ENCODE measurements at places on chromosomes 2 and 18.

- DNase-seq: no peak
Observed at GRCh38 chr2:111057045-111057444, 63.7 kb upstream of the BCL2L11 start.

GRCh38 chr18:21000667-21001066 lies 110.9 kb downstream of the ROCK1 start:
- no peak for DNase-seq

DNA sequence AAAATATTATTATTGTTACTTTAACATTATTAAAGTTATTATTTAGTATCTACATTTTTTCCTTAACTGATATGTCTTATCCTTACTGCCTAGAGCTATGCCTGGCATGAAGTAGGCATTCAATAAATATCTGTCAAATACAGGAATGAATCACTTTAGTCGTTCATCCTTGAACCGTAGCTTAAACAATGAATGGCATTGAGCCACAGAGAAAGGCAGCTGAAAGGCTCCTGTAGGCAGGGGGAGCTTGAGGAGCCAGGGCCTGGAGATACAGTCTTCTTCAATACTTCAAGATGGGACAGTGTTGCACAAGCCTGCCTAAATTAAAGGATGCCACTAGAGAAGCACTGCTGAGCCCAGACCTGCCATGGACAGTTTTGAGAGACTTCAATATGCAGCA lies 22.5 kb downstream of the CYRIA start:
- DNase-seq: no peak

DNA sequence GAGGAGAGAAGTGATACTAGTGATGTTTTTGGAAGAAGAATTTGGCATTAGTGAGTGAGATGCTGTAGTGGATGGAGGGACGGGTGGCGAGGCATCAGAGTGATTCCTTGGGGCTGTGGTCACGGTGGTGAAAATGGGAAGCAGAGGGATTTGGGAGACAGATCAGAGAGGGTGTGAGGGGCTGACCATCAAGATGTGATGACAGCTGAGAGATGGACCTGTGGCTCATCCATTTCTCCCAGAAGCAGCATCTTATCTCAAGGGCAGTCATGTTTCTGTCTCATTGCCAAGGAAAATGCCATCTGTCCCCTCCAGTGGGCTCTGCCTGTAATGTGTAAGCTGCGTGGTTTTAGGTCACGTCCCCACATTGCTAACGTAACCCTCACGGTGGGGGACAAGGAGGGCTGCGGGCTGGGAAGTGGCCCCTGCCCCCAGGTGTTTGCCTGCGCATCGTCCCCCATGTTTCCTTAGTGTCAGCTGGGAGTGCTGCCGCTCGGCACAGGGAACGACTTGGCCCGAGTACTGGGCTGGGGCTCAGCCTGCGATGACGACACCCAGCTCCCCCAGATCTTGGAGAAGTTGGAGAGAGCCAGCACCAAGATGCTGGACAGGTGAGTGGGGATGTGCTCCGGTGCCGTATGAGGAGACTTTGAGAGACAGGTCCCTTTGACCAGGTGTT lies 91.0 kb downstream of the DGKD start:
- no peak for DNase-seq

- no peak for DNase-seq
Observed at GRCh38 chr2:188785490-188785889, 188.7 kb upstream of the COL3A1 start.

- DNase-seq: no peak
Observed at GRCh38 chr2:8567469-8568260, 114.2 kb upstream of the ID2 start.

DNA sequence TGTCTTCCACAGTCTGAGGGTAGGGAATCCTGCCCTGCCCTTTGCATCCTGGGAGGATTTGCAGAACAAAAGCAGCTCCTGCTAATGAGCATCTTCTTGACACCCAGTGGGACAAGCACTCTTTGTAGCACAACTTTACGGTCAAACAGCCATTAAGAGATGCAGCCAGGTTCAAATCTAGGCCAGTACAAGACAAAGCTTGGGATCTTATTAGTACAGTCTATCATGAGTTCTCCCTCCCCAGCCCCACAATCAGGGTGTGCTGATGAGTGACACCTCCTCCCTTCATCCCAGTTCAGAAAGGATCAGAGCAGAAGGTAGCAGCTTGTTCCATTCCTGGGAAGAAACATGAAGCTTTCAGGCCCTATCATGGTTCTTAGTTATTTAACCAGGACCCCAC lies 41.9 kb downstream of the MARCO start:
- DNase-seq: no peak

DNA sequence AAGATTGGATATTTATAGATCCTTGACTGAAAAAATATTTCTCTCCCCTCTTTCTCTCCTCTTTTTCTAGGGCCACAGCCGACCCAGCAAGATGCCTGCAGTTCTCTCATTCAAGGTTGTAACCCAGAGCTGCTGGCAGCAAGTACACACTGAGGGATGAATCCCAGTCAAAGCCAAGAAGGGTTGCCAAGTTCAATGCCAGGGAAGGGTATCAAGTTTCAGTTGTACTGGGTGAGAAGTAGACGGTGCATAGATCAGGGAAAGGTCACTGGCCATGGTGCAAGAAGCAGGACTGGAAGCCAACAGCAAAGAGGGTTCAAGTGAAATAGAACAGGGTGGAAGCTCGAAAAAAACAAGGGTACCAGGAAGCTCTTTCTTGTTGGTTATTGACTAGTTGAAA lies 170.2 kb downstream of the NRP2 start:
- DNase-seq: no peak

DNA sequence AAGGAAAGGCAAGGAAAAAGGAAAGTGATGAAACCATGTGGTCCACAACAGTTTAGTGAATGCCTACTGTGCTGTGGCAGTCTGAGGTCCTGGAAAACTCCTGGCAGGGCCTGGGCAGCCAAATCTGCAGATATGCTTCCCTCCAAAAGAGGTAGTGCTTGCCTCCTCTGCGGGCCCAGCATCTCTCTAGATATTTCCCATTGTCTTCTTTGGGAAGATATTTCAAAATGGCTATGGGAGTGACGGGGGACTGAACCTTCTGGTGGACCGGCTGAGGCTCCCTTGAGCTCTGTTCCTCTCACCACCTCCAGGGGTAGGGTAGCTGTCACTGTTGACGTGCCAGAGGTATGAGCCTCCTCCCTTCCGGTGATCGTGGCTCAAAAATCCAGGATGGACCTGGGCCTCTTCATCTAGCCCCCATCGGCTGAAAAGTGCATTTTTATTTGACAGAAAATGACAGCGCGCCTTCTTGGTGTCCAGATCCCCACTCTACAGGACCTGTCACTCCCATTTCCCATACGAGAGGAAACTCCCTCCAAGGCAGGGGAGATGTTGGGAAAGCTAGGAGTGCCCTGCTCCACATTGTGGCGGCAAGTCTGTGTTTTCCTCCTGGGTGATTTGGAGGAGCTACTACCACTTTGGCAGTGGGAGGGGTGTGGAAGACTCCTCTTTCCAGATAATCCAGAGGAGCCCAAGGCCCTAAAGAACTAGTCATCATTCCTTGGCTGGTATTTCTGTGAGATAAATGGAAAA lies 9.4 kb upstream of the PAX3 start:
- DNase-seq: no peak

DNA sequence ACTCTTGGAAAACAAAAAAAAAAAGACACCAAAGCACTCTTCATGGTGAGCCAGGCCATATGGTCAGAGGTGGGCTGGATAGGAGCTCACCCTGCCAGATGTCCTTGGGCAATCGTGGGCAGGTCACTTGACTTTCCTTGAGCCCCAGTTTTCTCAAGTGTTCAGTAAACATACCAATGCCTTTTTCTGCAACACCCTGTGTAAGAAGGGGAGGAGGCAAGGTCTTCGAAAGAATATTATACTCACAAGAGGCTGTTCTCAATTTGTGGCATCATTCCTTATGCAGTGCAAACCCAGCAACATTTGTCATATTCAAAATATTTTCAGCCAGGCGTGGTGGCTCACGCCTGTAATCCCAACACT lies 22.9 kb upstream of the TMEM87B start:
- no peak for DNase-seq

- no peak for DNase-seq
Observed at GRCh38 chr2:40127890-40128557, 323.9 kb downstream of the SLC8A1 start.

GRCh38 chr2:6822406-6822805 lies 43.3 kb downstream of the CMPK2 start:
- DNase-seq: no peak

- no peak for DNase-seq
Observed at GRCh38 chr2:28547906-28548600, 52.2 kb downstream of the PLB1 start.
